Renal cortical epithelial cell (primary cell): ENCODE measurements at places on chromosomes 4 and X. TPM values are rescaled to one million over a fixed set of nuclear protein-coding genes. Genes with fewer than 3 reads are reported as not detected.

GPR50 gene
- total RNA-seq: not detected in 2 replicates

TXK gene
- total RNA-seq: 2.6 and 4.7 TPM in 2 replicates

SORCS2 gene
- 1.0 and 11.0 TPM in 2 replicates for total RNA-seq

SMIM10 gene
- total RNA-seq: 0.99 TPM in 1 of 2 replicates, not detected in the other

DTHD1 gene
- not detected in 2 replicates for total RNA-seq

TMEM271 gene
- not detected in 2 replicates for total RNA-seq

S100P gene
- total RNA-seq: 0.17 TPM in 1 of 2 replicates, not detected in the other

IL2RG gene
- total RNA-seq: not detected in 2 replicates

KIAA1210 gene
- not detected in 2 replicates for total RNA-seq

RGN gene
- total RNA-seq: 1.6 and 1.7 TPM in 2 replicates

MSANTD1 gene
- 0.17 and 0.99 TPM in 2 replicates for total RNA-seq

HAND2 gene
- not detected in 2 replicates for total RNA-seq

VCX3A gene
- total RNA-seq: not detected in 2 replicates

DDIT4L gene
- total RNA-seq: 3.9 and 8.2 TPM in 2 replicates

PRMT9 gene
- 13.0 and 15.2 TPM in 2 replicates for total RNA-seq

ACSL1 gene
- total RNA-seq: 151 and 221 TPM in 2 replicates

SUPT20HL1 gene
- total RNA-seq: not detected in 2 replicates

FGF5 gene
- total RNA-seq: 2.5 and 9.0 TPM in 2 replicates

FAM184B gene
- not detected in 2 replicates for total RNA-seq

KLF8 gene
- 2.1 and 9.5 TPM in 2 replicates for total RNA-seq

CHM gene
- 26.4 and 44.7 TPM in 2 replicates for total RNA-seq

PLXNB3 gene
- 2.6 and 10.3 TPM in 2 replicates for total RNA-seq

TNIP3 gene
- total RNA-seq: 0.30 and 0.35 TPM in 2 replicates

ADGRG2 gene
- 0.15 TPM in 1 of 2 replicates, not detected in the other for total RNA-seq

CFAP99 gene
- 0.30 TPM in 1 of 2 replicates, not detected in the other for total RNA-seq

UGT2B17 gene
- 0.70 TPM in 1 of 2 replicates, not detected in the other for total RNA-seq

CFAP47 gene
- total RNA-seq: 0.35 and 1.6 TPM in 2 replicates

SPANXN4 gene
- not detected in 2 replicates for total RNA-seq

CTAG2 gene
- not detected in 2 replicates for total RNA-seq

PHEX gene
- 0.35 and 1.0 TPM in 2 replicates for total RNA-seq

UBQLN2 gene
- 12.2 and 34.4 TPM in 2 replicates for total RNA-seq

MTMR8 gene
- 1.1 and 1.4 TPM in 2 replicates for total RNA-seq

UGT2A1 gene
- total RNA-seq: not detected in 2 replicates

SMARCA5 gene
- 68.6 and 107 TPM in 2 replicates for total RNA-seq

SORBS2 gene
- total RNA-seq: 9.7 and 45.1 TPM in 2 replicates

RPGR gene
- 4.5 and 7.2 TPM in 2 replicates for total RNA-seq

SPP1 gene
- total RNA-seq: 723 and 3,280 TPM in 2 replicates

PHF8 gene
- total RNA-seq: 13.5 and 27.9 TPM in 2 replicates

KLKB1 gene
- total RNA-seq: 0.35 and 0.65 TPM in 2 replicates
